ENCODE measurements at places on chromosomes 13 and 19.

DNA sequence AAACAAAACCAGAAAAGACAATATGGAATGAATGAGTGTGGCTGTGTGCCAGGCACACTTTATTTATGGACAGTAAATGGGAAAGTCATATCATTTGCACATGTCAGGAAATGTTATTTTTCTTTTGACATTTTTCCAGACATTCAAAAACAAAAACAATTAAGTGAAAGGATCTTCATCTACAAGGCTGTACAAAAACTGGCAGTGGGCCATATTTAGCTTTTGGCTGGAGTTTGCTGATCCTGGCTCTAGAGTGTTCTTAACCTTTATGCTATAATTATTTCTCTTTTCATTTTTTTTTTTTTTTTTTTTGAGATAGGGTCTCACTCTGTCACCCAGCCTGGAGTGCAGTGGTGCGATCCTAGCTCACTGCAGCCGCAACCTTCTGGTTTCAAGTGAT, 6.5 kb upstream of the TNFSF9 start:
- DNase-seq: no peak

- no peak for DNase-seq
Observed at GRCh38 chr19:10625762-10626138, 397 bp downstream of the SLC44A2 start.

DNA sequence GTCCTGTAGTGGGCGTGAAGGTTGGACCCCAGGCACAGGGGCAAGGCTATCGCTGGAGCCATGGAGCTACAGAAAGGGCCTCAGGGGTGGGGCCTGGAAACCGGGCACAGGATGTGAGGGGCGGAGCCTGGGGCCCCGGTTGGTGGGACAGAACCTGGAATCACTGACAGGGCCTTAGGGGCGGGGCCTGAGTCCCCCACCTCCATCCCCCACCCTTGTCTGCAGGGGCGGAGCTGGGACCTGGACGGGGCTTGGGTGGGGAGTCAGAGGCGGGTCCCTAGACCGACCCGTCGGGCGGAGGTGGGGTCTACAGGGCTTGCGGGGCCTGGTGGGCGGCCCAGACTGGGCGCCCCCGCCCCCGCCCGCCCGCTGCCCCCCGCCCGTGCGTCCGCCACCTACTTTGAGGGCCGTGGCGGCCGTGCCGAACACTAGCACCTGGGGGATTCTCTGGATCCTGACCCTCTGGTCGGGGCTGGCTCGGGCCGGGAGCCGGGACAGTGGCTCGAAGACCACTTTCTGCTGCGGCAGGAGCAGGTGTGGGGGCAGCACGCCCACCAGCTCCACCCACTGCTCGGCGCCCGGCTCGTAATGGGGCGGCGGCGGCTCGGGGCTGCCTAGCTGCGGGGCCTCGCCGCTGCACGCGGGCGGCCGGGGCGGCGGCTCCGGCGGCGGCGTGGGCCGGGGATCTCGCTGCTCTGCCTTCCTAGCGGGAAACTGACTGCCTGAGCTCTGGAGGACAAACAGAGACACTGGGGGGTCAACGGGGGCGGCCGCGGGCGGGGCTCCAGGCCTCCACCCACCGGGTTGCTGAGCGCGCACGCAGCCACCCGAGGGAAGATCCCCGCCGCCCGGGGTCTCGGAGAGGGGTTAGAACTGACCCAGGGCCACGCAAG, 26.3 kb downstream of the DCAF15 start:
- peak; percentile 26 for DNase-seq

DNA sequence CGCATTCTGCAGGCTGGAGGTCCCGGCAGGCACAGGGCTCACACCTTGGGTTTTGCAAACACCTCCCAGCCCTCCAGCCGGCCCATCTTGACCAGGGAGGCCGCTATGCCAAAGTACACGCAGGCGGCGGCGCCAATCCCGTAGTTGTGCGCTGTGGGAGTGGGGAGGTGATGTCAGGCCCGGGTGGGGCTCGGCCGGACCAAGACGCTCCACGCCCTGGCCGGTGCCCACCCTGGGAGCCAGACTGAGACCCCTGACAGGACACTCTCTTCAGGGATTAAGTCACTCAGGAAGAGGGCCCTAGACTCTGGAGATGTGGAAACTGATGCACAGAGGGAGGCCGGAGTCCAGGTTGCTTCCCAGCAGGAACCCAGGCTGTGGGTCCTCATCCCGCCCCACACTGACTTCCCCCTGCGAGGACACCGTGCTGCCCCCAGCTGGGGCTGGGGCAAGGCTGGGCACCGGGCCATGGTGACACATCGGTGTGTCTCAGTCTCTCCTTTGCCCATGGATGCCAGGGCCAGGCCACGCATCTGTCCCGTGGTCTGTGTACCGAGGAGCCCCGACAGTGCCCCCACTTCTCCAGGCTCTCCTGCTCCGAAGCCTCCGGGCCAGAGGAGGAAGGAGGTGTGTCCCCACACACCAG, 8.8 kb downstream of the NDUFA11 start:
- DNase-seq: no peak

- DNase-seq: no peak
Observed at GRCh38 chr19:18254546-18255503, 19.4 kb downstream of the IQCN start.

DNA sequence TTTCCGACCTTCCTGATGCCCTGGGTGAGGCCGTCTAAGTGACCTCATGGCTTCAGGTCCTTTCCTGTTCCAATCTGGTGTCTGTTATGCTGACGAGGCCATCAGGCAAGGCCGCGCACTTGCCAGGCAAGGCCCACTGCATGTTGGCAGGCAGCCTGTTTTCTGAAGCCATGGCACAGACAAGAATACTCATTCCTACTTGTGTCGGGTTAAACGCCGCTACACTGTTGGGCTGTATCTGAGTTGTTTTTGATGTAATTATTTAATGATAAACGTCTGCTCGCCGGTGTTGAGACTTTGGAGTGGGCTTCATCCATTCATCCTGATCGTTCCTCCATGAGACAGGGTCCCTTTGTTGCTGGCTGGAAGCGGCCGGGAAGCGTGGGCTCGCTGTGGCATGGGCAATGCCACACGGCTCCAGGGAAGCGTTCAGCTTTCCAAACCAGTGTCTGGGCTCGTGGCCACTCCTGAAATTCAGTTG, 92.1 kb downstream of the ATP11A start:
- peak; percentile 72 for DNase-seq

- no peak for DNase-seq
Observed at GRCh38 chr19:53812335-53812734, 11.8 kb downstream of the NLRP12 start.

DNA sequence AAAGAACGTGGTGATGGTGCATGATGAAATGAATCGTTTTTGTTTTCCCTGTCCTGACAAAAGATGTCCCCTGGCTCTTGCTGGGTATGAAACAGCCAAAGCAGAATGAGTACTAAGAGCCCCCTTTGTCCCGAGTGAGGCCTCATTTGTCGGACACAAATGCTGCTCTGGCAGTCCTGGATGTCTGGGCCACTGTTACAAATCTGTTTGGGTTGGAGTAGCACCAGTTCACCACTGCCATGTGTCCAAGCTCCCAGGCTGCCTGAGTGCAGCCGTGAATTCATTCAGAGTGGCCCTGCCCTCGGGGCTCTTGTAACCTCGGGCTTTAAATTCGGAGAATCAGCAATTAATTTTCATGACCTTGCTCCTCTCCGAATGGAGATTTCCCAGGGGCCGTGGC, 182.4 kb downstream of the NUFIP1 start:
- DNase-seq: peak; percentile 21

- DNase-seq: no peak
Observed at GRCh38 chr13:40172878-40173277, 493.6 kb downstream of the FOXO1 start.

DNA sequence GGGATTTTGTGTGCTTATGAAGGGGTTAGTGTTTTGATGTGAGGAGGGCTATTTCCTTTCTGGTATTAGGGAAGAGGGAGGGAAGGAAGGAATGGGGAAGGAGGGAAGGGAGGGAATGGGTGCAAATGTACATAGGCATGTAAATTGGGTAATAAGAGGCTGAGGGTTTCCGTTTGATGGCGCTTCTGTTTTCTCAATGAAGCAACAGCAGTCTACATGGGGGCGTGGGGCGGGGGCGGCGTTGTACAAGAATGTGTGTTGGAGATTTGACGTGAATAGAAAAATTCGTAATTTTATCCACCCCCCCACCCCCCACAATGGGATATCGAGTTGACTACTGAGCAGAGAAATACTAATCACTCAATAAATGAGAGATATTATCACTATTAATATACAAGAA, 52.5 kb downstream of the PDS5B start:
- DNase-seq: no peak

GRCh38 chr13:111251646-111252445, 68.6 kb upstream of the TEX29 start:
- no peak for DNase-seq

DNA sequence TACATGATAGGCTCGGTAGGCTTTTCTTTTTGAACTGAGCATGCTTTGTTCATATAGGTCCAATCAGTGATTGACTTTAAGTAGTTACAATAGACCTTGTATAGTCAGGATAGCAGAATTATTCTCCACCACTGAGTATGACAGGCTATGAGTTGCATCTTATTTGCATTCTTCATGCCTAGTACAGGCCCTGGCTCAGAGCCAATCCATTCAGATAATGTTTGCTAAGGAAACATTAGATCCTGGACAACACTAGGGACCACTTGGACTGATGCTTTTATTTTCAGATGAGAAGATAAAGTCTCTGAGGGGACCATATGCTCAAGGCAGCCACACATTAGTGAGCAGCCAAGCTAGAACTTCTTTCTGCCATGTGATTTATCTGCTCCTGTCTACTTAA, 133.9 kb downstream of the KL start:
- no peak for DNase-seq

DNA sequence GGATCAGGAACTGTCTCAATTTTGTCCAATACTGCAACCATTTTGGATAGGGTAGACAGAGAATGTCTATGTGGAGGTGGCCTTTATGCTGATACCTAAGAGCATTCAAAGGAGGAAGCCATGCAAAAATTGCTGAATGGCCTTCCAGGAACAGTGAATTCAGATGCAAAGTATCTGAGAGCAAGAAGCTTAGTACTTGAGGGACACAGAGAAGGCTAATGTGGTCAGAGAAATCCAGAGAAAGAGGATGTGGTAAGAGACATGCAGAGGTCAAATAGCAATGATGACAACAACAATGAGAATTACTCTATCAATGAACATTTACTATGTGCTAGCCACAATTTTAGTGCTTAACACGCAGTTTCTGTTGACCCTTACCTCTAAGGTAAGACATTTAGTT, 785.6 kb upstream of the KLHL1 start:
- DNase-seq: no peak

GRCh38 chr19:18322318-18322758, 538 bp downstream of the LSM4 start:
- DNase-seq: no peak

GRCh38 chr13:101454767-101455166, 2.3 kb downstream of the ITGBL1 start:
- DNase-seq: no peak

GRCh38 chr13:27628081-27628480, 6.4 kb downstream of the POLR1D start:
- no peak for DNase-seq

DNA sequence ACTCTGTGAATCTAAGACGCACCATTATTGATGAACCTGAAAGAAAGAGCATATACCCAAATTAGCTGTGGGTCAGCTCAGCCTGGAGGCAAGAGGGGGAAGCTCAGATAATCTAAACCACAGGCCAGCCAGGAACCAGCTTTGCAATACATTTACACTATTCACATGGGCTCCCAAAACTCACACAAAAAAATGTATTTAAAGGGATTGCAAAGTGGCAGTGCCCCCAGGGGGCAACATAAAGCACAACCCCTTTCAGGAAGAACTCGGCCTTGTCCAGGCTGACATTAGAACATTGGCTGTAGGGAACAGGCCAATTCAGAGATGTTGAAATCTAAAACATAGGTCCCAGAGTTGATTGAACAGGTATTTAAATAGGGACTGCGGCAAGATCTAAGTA, 3.2 kb upstream of the PROZ start:
- no peak for DNase-seq

DNA sequence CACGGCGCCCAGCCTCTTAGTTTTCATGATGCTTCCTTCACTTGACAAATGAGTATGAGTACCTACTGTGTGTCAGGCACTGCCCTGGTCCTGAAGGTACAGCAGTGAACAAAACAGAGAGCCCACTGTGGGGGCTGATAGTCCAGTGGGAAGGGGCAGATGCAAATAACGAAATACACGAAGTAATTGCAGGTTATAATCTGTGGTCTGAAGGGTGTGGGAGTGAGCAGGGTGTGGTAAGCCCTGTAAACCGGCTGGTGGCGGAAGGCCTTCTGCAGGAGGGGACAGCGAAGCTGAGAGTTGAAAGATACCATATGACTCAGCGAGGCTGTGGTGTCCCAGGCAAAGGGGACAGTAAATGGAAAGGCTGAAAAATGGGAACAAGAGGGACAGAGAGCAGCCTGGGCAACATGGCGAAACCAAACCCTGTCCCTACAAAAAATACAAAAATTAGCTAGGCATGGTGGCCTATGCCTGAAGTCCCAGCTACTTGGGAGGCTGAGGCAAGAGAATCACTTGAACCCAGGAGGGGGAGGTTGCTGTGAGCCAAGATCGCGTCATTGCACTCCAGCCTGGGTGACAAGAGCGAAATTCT, 60.5 kb downstream of the MAP4K1 start:
- no peak for DNase-seq

DNA sequence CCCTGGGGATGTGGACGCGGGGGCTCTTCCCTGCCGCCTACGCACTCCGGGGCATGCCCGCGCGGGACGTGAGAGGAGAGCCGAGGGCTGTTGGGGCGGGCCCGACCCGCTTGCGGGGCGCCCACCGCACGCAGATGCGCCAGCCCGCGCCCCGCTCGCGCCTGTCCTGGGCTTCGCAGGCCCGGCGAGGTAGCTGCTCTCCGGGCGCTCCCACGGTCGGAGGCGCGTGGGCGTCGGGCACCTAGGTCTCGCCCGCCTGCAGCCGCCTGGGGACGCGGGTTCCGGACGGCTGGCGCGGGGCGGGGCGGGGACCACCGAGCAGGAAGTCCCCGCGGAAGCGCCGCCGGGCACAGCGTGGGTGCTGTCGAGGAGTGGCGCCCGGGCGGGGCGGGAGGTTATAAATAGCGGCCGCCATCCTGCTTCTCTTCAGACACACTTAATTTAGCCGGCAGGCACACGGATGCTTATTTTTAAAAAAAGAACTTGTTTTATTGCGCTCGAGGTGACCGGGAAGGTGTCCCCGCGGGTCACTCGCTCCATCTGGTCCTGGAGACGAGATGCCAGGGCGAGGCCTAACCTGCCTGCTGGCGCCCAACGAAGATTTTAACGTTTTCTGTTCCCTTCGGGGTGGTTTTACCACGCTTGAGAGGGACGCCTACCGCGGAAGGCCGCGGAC, 561 bp upstream of the GJA3 start:
- DNase-seq: no peak

DNA sequence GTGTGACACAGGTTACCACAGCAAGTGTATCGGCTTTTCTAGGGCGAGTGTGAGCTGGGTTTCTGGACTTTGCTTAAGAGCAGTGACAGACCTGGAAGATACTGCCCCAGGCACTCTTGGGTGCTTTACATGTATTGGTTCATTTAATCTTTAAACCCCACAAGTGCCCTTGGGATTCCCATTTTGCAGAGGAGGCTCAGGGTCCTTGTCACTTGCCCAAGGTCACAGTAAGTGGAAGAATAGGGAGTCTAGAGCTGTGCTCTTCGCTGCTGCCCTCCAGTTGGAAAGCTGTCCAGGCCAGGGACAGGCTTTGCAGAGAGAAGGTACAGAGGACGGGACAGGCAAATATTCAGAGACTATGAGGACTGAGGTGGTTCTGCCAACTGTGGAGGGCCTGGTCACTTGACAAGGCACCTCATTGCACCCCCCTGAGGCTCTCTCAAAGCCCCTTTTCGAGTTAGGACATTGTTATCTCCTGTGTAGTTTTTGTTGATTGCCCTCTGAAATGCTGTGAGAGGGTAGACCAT, 42.4 kb downstream of the BBC3 start:
- DNase-seq: no peak

- DNase-seq: no peak
Observed at GRCh38 chr13:95679722-95680121, 2.8 kb downstream of the DNAJC3 start.
